SHP77 treated with DMSO at 0.1 percent for 48 hours (cell line): ENCODE measurements at places on chromosomes 16 and 17.

DNA sequence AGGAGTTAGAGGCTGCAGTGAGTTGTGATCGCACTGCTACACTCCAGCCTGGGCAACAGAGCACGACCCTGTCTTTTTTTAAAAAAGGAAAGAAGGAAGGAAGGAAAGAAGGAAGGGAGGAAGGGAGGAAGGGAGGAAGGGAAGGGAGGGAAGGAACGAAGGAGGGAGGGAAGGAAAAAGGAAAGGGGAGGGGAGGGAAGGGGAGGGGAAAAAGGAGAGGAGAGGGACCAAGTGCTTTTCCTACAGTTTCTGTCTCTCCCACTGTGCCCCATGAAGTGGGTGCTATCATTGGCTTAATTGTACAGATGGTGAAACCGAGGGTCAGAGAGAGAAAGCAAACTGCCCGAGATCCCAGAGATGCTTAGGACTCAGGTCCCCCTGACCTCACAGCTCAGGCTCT is 57.6 kb downstream of the SOCS1 start:
- DNase-seq: no peak

GRCh38 chr17:78324391-78325075 is 35.3 kb downstream of the SOCS3 start:
- no peak for DNase-seq

GRCh38 chr17:19346351-19347255 is 15.9 kb downstream of the B9D1 start:
- peak; percentile 14 for DNase-seq

DNA sequence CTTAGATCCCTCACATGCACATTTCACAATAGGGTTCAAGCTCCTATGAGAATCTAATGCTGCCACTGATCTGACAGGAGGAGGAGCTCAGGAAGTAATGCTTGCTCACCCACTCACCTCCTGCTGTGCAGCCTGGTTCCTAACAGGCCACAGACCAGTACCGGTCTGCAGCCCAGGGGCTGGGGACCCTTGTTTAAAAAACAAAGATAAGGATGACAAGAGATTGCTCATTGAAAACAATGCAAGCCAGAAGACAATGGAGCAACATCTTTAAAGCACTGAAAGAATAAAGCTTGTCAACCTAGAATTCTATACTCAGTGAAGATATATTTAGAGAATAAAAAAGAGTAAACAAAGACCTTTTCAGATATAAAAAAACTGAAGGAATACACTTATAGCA is 22.8 kb upstream of the FA2H start:
- no peak for DNase-seq

GRCh38 chr17:20266806-20267458 is 200.4 kb downstream of the LGALS9B start:
- no peak for DNase-seq

- DNase-seq: no peak
Observed at GRCh38 chr17:18240449-18240848, 15.0 kb downstream of the LLGL1 start.

DNA sequence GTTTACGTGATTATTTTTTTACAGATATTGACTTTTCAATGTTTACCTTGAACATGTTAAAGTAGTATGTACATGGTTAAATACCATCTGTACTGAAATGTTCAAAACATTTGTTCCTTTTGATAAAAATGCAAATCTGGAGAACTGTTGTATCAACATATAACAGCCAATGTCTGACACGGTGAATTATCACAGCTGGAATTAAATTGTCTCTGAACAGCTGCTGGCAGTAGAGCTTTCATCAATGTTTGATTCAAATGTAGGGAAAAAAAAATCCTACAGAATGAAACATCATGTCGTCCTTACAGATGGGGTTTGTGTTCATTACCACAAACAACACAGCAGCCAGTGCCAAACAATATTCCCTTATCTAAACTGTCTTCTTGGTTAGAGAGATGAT is 79.9 kb downstream of the TOX3 start:
- DNase-seq: no peak

GRCh38 chr17:30235386-30236296 is at the start of gene SLC6A4:
Gene SLC6A4 (minus strand): TSS chr17:30235697. CDS start chr17:30221958, 13,739 bp downstream.
- no peak for DNase-seq

GRCh38 chr17:41547921-41548843 is 20.1 kb upstream of the KRT19 start:
- DNase-seq: no peak

- no peak for DNase-seq
Observed at GRCh38 chr17:64978138-64978537, 58.9 kb upstream of the LRRC37A3 start.

- DNase-seq: no peak
Observed at GRCh38 chr17:44781551-44782325, 22.9 kb downstream of the ADAM11 start.

DNA sequence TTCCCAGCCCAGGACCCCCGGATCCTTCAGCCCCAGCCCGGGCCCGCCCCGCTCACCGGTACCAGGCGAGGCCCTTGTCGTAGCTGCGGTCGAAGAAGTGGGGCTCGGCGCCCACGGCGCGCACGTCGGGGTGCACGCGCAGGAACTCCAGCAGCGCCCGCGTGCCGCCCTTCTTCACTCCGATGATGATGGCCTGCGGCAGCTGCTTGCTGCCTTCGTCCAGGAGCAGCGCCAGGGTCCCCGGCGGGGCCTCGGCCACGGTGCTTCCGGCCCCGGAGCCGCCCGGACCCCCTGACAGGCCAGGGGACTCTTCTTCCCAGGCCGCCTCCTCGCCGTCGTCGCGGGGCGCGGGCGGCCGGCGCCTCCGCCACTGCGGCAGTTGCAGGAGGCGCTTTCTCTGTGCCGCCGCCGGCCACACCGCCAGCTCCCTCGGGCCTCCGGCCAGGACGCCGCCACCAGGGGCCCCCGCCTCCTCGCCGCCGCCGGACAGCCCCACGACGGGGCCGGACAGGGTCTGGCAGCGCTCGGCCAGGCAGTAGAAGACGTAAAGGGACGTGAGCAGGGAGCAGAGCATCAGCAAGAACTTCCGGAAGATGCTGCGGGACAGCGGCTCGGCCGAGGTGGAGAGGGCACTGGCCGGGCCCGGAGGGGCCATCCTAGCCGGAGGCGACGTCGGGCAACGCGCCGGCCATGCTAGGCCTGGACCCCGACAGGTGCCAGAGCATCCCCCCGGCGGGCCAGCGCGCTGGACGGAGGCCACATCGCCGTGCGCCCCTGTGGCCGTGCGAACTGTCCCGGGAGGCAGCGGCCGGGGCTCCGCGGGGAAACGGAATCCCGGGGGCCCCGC is 1.0 kb downstream of the HS3ST3A1 start:
- no peak for DNase-seq
